ENCODE measurements at places on chromosomes 7 and 10. TPM values are rescaled to one million over a fixed set of nuclear protein-coding genes. Genes with fewer than 3 reads are reported as not detected.

- no peak overlapping the region for H3K4me3 ChIP-seq
- no peaks in the 10 kb centered on the region for H3K36me3 ChIP-seq
- no peak for DNase-seq
Measured at GRCh38 chr7:84104826-84105225, 89.8 kb downstream of the SEMA3A start.

The OPN1SW gene
- not detected for total RNA-seq

- H3K4me1 ChIP-seq: no peaks in the 10 kb centered on the region
- no peak overlapping the region for H3K4me3 ChIP-seq
- no peak for DNase-seq
- no peak overlapping the region for H3K27ac ChIP-seq
Measured at GRCh38 chr7:20282959-20283358, 47.7 kb upstream of the ITGB8 start.

DNA sequence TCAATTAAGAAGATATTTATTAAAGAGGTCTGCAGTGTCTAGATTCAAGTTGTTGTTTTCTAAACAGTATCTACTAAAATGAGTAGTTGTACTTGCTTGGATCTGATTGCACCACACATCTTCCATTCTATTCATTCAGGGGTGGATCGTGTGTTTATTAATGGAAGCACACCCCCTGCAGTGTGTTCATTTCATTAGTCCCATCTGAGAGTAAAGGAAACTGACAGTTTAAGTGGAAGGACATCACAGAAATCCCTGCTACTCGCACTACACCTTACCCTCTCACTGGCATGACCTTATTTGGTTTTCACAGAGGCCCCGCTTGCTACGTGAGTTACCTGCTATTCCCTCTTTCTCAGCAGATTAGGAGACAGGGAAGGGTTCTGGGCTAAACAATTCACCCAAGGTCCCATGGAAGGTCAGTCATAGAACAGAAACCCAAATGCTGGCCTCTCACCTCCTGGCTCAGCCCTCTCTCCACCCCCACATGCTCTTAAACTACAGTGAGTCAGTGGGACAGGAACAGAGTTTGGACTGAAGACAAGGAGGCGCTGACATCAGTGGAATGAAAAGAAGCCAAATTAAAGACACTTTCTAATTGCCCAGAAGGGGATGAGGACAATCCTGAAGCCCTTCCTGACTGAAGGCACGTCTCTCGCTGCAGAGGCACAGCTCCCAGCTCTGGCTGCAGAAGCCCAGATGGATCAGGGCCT lies 369.2 kb upstream of the NRP1 start:
- H3K36me3 ChIP-seq: no peaks in the 10 kb centered on the region
- DNase-seq: no peak
- no peaks in the 10 kb centered on the region for H3K4me1 ChIP-seq
- H3K27me3 ChIP-seq: no peaks in the 10 kb centered on the region
